ENCODE measurements at places on chromosomes 12 and 14.

DNA sequence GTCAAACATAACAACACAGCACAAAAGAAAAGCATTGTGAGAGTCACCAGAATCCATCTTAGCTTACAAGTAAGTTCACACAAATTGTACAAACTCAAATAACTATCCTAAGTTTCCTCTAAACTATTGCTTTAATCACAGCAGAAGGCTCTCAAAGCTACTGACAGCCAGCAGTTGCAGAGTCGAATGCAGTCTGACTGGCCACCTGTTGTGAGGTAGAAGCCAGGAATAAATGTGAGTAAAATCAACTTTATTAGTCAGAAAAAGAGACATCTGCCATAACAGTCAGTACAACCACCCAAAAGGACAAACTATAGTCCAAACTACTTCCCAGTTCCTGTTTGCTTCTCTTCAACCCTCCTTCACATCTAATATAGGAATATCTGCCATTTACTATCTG is 231.7 kb upstream of the USP15 start:
- no peak for DNase-seq

GRCh38 chr14:87652278-87652677 is 340.7 kb downstream of the GALC start:
- DNase-seq = no peak

GRCh38 chr12:23587833-23588559 is 361.5 kb downstream of the SOX5 start:
- DNase-seq = no peak

DNA sequence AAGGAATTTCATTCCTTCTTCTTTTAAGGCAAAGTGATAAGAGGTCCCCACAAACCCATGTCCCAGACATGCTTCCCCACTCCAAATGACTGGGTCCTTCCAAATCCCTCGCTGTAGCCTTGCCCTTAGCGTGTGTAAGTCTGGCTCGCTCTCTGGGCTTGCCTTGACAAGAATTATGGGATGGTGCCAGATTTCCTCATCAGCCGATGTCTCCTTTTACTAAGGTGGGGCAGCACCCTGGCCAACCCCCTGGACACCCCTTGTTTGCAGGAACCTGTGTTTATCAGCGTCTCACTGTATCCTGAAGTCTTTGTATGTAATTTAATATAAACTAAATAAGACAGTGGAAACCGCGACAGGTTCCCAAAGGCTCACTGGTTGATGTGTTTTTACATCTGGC is 493.3 kb downstream of the EGLN3 start:
- DNase-seq = no peak

- no peak for DNase-seq
These were observed 196.5 kb downstream of the STXBP6 start for GRCh38 chr14:24853446-24853845.

GRCh38 chr14:68284834-68285233 is 465.3 kb downstream of the RAD51B start:
- DNase-seq = no peak
